NCI-H1417 treated with DMSO at 0.1 percent for 48 hours (cell line): ENCODE measurements at places on chromosomes 12 and 14.

- DNase-seq: no peak
Observed at GRCh38 chr12:102043928-102044327, 17.9 kb downstream of the WASHC3 start.

GRCh38 chr14:26597071-26597588, 703 bp downstream of the NOVA1 start:
- no peak for DNase-seq

- no peak for DNase-seq
Observed at GRCh38 chr12:32517966-32518365, 118.6 kb downstream of the FGD4 start.

DNA sequence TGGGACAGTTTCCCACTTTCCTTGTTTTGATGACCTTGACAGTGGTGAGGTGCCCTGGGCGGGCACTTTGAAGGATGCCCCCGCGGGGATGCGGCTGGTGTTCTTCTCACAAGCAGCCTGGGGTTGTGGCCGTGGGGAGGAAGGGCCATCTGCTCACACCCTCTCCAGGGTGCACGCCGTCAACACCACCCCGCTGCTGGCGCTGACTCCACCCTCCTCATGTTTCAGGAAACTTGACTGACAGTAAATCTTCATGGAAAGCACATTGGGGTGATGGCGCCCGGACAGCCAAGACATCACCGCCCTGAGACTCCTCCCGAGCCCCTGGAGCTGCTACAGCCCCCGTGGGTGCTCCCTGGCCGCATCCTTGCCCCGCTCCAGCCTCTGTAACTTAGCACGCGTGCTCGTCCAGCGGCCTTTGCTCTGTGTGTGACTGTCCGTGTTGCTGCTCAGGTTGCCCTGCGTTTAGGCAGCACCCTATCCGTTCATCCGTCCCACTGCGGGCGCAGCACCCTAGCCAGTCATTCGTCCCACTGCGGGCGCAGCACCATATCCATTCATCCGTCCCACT, 150.2 kb upstream of the C14orf180 start:
- no peak for DNase-seq

GRCh38 chr12:1332327-1332726, 262.1 kb downstream of the FBXL14 start:
- no peak for DNase-seq

GRCh38 chr14:52117111-52117832, 48.4 kb upstream of the NID2 start:
- no peak for DNase-seq

DNA sequence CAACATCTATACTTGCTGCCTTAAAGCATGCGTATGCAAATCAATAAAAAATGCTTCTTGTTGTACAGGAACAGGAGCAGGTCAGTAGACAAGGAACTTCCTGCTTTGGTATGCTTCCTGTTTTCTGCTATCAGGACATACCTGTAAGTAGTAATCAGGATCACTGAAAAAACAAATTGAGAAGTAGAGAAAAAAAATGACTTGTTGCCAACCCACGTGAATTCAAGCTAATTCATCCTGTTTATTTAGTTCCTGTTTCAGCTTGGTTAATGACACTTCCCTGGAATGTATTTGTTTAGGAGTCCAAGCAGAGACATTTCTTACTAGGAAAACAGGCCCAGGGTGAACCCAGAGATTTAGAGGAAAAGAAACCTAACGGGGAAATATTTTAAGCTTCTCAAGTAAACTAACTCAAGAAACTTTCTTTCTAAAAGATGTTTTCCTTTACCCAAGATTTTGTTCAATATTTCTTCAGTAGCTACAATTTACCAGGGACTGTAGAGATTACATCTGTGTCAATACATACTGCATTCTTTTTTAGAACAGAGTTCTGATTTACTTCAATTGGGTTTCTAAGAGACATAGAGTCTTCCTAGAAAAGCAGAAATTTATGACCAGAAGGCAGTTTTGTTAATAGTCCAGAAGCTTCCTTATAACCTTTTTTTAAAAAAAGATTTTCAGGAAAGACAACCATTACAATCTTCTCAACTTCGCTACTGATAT, 124.2 kb downstream of the PAWR start:
- DNase-seq: no peak

DNA sequence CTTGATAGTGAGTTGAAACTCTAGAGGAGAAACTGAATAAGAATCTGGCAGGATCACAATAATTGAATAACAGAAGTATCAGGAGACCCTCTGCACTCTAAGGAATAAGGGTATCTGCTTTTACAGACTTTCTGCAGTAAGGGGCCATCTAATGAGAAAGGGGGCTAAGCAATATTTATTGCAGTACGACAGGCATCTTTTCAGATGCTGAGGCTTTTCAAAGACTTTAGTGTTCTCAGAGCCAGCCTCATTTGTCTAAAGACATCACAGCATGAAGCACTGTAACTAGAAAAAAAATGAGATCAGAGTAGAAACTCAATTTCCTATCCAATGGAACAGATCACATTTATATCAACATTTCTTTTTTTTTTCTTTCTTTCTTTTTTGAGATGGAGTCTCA, 22.2 kb downstream of the PPTC7 start:
- DNase-seq: no peak

GRCh38 chr12:110284597-110284996, 3.5 kb downstream of the ATP2A2 start:
- DNase-seq: no peak

DNA sequence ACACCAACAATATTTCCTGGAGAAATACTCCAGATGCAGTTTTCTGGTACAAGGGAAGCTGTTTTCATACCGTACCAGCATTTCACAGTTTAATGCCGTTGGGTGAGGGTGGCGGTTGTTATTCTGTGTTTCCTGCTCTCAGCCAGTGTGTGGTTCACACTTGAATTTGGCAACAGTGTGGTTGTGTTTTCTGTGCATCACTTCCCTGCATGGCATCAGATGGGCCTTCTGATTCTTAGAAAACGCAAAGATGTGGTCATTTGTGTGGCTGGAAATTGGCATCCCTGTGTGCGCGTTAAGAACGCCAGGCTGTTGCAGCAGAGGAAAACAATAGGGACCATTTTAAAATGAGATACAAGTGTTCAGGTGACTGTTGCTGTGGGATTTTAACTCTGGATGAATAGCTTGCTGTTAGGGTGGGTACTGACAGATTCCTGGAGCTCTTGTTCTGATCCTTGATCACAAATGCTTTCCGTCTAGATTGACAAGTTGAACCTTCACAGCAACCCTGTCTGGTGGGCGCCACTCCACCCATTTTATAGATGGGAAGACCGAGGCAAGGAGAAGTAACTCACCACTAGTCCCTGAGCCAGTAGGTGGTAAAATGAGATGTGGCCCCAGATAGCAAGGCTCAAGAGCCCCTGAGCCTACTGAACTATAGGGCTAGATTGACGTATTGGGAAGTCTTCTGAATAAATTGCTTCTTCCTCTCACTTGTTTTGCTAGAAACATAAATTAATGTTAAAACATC, 231.2 kb downstream of the CHST11 start:
- DNase-seq: no peak

DNA sequence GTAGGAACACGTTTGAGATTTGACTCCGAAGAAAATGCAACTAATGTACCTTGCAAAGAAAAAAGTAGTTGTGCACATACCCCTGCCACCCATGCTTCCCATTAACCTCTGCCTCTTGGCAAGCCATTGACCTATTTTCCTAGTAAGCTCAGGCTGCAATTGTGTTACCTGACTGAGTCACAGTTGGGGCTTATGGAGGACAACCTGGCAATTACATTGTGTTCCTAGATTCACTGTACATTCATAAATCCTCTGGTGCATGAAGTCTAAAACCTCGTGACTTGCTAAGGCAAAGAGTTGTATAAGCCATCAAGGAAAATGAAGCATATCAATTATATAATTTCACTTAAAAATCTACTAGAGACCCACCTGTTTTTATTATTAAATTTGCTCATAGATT, 62.0 kb upstream of the DUSP6 start:
- DNase-seq: no peak

GRCh38 chr12:50111395-50111692, 692 bp upstream of the COX14 start:
- no peak for DNase-seq

- DNase-seq: no peak
Observed at GRCh38 chr14:95268350-95268749, 51.4 kb downstream of the CLMN start.

GRCh38 chr14:103070263-103070885, 13.0 kb upstream of the CDC42BPB start:
- no peak for DNase-seq
